Aorta (tissue), 5 donors: ENCODE measurements at places on chromosomes 11 and 22.

GRCh38 chr11:94171693-94172440 lies 43.2 kb downstream of the PANX1 start:
- DNase-seq: no peak

- DNase-seq: no peak
These were observed 3.3 kb upstream of the HTR3A start for GRCh38 chr11:113971506-113972195.

DNA sequence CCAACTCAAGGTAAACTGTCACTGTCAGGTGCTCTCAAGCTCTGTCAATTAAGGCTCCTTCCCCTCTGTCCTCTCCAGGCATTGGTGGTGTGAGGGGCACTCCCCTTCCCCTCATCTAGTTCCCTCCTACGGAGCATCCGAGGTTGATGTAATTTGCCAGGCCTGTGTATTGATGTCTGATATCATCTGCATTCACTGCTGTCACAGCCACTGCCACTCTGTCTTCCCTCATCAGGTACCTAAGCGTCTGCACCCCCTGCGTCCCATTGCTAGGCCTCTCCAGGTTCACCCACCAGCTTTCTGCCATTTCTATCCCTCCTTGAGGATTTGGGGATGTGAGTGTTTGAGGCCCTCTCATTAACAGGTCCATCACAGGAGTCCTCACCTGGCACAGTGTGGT lies 50.0 kb upstream of the SYT13 start:
- DNase-seq: no peak

DNA sequence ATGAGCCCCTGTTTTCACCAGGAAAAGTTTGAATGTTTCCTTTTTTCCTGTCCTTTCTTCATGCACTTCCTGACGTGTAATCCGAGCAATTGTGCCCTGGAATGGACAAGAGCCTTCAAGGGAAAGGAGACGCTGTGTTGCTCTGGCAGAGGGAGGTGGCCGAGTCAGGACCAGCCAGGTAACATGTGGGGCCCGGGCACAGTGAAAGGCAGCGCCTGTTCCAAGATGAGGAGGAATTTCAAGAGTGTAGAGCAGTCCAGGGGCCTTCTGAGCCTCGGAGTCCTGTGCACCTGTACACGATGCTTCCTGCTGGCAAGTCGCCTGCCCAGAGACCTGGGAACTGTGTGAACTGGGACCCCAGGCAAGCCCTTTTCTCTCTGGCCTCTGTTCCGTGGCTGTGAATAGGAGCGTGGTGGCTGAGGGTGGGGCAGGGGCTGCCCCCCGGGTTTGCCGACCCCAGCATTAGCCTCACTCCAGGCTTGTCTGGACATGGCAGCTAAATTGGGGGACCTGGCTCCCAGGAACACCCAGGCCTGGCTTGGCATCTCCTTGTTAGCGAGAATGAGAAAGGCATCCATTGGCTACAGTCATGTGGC lies 92.0 kb downstream of the MYEOV start:
- DNase-seq: no peak

GRCh38 chr22:46524203-46524740 lies 13.1 kb downstream of the CELSR1 start:
- no peak for DNase-seq

- DNase-seq: no peak
These were observed 51.8 kb upstream of the ASPHD2 start for GRCh38 chr22:26377170-26377830.

DNA sequence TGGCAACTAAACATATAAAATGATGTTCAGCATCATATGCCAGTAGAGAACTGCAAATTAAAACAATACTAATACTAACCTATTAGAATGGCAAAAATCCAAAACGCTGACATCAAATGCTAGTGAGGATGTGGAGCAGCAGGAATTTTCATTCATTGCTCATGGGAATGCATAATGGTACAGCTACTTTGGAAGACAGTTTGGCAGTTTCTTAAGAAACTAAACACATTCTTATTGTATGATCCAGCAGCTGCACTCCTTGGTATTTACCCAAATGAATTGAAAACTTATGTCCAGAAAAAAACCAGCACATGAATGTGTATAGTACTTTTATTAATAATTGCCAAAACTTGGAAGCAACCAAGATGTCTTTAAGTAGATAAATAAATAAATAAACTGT lies 258.0 kb downstream of the TENM4 start:
- no peak for DNase-seq

- no peak for DNase-seq
These were observed 15.9 kb upstream of the PANX3 start for GRCh38 chr11:124595302-124595701.

GRCh38 chr11:8209208-8209807 lies 40.5 kb upstream of the RIC3 start:
- peak; percentile 66 for DNase-seq

- no peak for DNase-seq
These were observed 59.8 kb downstream of the PACSIN2 start for GRCh38 chr22:42955087-42955635.

- no peak for DNase-seq
These were observed 346.8 kb upstream of the NARS2 start for GRCh38 chr11:78921509-78921908.

GRCh38 chr22:44192098-44192815 lies 11.5 kb downstream of the PARVG start:
- no peak for DNase-seq

DNA sequence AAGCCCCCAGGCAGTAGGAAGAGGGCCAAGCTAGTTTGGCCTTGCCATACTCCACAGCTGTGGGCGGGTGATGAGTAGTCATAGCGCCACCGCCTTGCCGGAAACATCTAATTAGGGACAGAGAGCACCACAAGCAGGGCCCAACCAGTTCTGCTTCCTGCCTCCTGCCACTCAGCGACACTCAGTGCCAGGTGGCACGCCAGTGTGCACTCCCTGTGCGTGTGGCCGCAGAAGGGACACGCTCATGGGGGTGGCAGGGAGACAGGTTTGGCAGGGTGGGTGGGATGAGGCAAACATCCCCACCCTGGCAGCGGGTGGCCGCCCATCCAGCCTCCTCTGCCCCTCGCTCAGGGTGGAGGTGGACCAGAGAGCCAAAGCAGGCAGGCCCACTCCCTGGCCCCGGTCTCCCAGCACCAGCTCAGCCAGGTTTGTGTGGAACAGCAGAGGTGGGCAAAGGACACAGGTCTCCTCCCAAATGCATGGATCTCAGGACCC lies 4.9 kb downstream of the OVOL1 start:
- no peak for DNase-seq

DNA sequence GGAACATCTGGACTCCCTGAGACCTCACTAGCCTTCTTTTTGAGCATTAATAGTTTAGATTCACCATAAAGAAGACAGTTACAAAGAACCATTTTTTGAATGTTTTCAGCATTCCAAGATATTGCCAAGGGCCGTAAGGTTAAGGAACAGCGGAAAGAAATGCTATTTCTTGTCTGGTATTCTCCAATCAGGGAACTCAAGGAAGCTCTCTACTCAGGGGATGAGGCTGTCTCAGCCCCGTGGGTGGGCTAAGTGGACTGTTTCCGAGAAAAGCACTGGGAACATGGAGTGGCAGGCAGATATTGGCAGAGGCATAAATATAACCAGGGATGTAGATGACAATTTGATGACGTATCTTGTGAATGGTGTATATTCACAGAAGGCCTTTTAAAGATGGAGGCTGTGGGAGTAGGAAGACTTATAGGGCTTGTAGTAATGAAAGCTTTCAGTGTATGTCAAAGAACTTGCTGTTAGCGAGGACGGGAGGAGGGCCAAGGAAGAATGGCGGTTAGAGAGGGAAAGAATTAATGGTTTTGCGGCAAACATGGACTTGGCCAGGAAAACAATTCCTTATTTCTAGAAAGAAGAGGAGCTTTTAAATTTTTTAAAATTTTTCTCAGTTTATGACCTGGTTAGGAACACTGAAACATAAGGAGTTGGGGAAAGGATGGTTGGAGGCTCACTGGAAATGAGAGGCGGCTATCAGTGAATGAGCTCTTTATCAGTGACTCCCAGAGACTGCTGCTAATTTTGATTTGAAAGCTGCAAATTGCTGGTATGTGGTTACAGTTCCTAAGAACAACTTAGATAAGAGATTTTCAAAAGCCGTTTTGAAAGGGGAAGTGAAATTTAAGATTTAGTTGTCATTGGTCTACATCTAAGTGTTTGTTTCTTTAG lies 64.6 kb downstream of the ST3GAL4 start:
- no peak for DNase-seq

- DNase-seq: peak; percentile 71
These were observed 468 bp downstream of the ZDHHC8 start for GRCh38 chr22:20131859-20132685.

- peak; percentile 81 for DNase-seq
These were observed at the start of gene GRAMD1B for GRCh38 chr11:123429913-123430720. GRAMD1B (plus strand) TSS chr11:123430269; CDS start chr11:123430793, 524 bp downstream.

DNA sequence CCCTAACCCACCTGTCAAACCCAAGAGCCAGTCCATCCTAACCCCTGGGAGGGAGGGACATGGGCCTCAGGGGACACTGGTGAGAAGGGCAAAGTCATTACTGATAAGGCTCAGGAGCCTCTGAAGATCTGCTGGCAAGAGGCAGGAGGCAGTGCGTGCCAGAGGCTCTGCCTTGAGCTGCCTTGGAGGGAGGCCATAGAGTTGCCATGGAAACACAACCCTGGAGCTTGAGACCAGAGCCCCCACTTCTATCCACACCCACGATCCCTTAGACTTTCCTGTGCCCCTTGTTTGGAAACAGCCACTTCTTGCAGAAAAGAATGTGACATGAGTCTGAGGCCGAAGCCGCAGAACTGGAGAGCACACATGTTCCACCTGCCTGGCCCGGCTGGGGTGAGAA lies 89.7 kb upstream of the CSNK2A3 start:
- no peak for DNase-seq

DNA sequence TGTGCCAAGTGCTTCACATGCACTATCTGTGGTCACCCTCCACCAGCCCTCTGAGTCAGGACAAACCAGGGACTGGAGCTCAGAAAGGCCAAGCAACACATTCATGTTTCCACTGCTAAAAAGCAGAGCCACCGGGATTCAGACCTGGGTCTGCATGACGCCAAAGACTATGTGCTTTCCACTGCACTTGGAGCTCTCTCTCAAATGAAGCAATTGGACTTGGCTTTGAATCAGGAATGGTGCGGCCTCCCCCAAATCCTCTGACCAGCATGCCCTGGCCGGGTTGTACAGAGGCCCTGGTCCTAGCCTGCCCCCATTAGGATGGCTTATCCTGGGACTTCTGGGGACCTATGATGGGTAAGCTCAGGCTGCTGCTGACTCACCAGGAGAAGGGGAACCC lies 80.7 kb downstream of the PKNOX2 start:
- DNase-seq: peak; percentile 58
